ENCODE measurements at places on chromosomes 4 and X. TPM values are rescaled to one million over a fixed set of nuclear protein-coding genes. Genes with fewer than 3 reads are reported as not detected.

DNA sequence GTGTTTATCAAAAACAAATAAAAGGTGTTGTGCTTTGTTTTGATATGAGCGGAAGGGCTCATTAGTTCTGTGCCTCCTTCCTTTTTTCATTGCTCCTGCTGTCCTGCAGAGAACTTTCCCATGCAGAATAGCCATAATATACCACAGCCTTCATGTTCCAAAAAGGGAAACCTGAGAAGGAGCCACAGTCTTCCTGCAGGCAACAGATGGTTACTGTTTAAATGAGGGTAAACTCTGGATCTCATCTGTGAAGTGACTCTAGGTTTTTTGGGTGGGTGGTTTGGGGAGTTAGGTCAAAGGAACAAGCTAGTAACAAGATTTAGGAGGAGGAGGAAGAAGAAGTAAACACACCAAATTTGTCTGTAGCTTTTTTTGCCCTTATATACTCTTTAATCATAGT is 131.8 kb downstream of the BMPR1B start:
- DNase-seq, result no peak

Gene SPIN4
- total RNA-seq, result 0.98 TPM

GRCh38 chr4:38896940-38897339 is 29.3 kb downstream of the FAM114A1 start:
- DNase-seq, result no peak

GRCh38 chr4:2570551-2571222 is 34.2 kb downstream of the FAM193A start:
- DNase-seq, result no peak

GRCh38 chr4:84965553-84966381 is 723 bp downstream of the WDFY3 start:
- DNase-seq, result peak; percentile 55

Gene ADH1C
- total RNA-seq, result 522 TPM

DNA sequence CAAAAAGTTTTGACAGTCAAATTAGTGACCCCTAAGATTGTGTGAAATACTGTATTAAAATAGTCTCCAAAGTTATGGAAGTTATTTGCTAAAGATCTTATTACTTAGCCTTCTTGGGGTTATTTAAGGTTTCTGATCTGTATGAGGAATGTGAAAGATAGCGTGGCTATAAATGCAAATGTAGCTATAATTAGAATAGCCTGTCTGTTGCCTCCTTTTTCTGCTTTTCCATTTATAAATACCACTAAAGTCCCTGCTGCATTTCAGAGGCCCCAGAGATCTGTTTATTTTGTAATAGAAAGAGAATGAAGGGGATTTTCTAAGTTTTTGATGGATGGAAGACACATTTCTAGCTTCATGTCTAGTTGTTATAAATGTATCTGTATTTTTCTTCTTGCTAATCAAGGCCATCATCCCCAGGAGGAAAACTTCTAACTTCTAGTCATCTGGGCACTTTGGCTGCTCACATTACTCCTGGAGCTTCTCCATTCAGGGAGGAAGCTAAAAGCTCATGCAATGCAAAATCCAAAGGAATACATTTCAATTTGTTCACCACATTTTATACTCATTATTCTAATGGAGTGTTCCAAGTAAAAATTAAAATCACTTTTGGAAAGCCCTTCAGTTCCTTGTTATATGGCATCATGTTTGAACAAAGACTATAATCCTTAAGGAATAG is 73.9 kb downstream of the INTS12 start:
- no peak for DNase-seq

- no peak for DNase-seq
These were observed 10.7 kb downstream of the SMARCA5 start for GRCh38 chr4:143524211-143524610.

DNA sequence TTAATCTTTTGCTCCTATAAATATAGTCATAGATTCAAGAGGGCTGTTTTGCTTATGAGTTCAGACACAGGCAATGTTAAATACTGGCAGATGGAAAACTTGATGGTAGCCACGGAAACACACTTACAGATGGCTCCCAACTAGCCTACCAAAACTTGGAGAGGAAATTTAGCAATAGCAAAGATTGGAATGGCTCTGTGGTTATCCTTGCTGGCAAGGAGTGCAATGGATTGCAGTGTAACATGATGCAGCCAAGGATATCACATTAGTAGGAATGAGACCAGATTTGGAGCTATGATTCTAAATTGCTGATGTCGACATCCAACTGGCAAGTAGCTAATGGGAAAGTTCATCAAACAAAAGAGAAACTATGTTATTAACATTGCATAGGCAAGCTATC is 791.0 kb upstream of the DIAPH2 start:
- DNase-seq, result no peak

DNA sequence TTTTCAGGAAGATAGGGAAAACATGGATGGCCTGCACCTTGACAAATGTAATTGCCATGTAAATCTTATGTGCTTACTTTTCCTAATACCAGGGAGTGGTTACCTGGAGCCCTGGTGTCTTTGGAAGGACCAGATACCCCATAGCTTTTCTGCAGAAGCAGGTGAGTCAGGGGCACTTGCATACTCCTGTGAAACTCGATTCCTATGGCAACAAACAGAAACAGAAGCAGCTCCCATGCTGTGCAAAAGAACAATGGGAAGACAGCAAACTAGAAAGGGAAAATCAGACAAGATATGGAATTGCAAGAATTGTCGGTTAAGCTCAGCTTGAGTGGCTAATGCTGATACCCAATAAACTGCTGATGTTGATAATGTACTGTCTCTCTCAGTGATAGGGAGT is 117.4 kb upstream of the AFF2 start:
- DNase-seq, result no peak

DNA sequence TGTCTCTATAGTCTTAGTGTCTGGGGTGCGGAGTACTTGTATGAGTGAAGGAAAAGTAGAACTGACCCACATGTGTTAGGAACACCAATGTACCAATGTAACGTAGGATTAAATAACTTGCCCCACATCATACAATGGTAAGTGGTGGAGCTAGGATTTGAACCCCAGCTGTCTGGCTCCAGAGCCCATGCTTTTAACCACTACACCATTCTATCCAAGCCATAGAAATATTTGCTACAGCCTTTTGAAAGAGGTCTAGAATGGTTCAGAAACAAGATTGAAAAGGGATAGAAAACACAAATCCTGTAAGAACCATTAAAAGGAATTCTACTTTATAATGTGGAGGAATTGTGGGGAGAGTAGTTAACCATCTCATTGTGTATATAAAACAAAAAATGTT is 169.9 kb upstream of the ATP6AP2 start:
- DNase-seq, result no peak

DNA sequence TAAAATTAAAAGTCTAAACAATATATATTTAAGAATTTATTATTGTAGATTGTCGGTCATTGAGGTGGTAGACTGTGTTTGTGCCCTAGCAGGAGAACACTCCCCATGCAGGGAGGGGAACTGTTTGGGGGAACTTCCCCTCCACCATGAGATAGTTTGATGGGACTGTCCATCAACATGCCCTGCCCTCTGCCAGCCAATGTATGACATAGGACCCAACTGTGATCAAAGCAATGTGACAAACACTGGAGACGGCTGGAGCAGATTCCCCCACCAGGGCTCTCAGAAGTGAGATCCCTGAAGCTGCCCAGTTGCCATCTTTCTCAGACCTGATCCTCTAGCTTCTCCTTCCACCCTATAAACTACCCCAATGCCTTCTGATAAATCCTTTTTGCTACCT is 44.9 kb downstream of the SH3KBP1 start:
- no peak for DNase-seq

DNA sequence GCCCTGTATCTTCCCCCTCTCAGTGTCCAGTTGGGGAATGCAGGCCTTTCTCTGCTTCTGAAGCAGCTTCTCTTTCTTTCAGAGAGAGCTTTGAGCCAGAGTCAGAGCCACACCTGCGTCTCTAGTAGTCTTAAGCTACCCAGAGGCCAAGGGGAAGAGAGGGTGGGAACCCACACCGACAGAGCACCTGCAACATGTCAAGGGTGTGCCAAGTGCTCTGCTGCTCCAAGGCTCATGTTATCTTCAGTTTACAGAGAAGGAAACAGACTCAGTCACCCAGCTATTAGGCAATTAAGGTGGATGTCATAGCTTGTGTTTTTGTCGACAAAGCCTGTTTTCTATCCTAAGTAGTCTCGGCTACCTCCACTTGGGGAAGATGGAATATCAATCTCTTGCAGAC is 22.7 kb upstream of the RNF212 start:
- DNase-seq, result no peak

DNA sequence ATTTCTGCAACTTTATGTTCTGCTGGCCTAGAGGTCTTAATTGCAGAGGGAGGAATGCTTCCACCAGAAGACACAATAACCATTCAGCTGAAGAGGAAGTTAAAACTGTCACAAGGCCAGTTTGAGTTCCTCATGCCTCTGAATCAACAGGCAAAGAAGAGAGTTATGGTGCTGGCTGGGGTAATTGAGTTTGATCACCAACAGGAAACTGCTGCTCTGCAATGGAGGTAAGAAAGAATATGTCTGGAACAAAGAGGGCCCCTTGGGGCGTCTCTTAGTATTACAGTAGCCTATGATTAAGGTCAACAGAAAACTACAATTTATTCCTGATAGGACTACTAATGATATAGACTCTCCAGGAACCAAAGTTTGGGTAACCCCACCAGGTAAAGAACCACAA is 744.0 kb downstream of the FSTL5 start:
- no peak for DNase-seq

DNA sequence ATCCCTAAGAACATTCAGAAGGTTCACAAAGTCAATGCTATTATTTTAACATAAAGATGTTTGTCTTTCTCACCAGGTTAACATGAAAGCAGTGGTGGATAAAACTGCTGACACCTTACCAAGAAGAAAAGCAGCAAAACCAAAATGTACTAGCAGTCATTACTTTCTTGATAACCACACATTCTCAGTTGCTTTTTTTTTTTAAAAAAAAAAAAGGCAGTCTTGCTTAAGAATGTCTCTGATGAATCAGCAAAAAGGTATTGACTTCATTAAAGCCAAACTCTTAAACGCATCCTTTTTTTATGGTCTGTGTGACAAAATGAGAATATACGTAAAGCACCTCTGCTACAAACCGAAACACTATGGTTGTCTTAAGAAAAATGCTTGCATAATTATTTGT is 31.9 kb downstream of the CDKL2 start:
- no peak for DNase-seq

- DNase-seq, result no peak
These were observed 35.6 kb downstream of the DAPP1 start for GRCh38 chr4:99852199-99852749.

DNA sequence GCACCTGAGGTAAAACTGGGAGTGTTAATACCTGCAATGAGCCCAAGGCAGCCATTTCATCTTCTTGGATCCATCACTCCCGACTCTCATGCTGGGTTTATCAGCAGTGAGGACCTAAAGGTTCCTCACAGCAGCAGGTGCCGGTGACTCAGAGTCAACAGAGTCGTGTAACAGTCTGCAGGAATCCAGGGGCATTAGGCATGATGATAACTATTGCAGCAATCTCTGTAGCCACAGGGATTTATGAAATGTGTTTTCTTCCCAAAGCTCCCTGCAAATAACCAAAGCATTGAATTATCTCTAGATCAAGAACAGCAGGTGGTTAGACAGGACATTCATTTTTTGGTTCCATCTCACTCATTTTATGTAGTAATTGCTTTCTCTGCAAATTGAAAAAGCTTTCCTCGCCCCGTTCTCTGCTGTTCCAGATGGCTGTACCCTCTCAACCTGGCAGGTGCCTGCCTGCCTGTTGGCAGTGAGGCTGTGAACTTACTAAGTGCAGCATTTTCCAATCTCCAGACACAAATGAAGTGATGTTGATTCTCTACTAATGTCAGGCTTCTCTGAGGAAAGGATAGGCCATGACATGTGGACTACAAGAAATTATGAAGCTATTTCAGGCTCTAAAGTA is 48.1 kb upstream of the TSPAN7 start:
- no peak for DNase-seq

Gene GUCY1B1
- total RNA-seq, result 2.1 TPM

DNA sequence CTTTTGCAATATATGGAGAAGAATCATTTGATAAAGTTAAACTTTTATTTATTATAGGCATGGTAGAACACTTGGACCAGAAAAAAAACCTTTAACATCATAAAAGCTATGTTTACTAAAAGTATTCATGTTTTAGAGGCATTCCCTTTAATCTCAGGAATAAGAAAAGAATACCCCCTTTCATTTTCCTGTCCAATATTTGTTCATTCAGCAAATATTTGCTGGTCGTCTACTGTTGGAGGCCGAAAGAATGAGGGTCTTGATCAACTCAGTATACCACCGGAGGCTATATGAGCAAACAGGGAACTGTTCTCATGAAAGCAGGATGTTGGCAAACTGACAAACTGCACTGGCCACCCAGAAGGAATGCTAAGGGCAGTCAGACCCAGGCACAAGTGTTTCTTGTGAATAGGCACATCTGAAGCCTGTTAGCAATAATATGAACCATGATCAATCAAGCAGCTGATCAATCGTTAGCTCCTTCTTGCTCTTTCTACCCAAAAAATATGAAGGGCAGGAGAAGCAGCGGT is 480.8 kb upstream of the FAT1 start:
- no peak for DNase-seq

Gene SPANXB1
- not detected for total RNA-seq

Gene GPR78
- not detected for total RNA-seq

DNA sequence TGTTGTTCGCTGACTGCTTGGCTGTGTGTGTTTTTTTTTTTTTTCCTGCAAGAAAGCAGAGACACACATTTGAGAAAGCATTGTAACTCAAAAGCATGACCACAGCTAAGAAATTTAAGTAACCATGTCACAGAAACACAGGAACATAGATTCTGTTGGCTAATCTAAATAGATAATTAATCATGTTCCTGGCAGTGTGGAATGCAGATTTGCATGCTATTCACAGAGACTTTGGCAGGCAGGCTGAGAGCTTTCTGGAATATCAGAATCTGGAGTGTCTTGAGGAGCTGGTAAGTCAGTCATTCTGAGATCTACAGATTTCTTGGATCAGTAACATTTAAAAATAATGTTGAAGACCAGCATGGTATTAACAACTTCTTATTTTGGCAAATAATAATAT is 33.2 kb upstream of the SMS start:
- DNase-seq, result no peak

Gene C4orf54
- total RNA-seq, result not detected

Gene TMPRSS11F
- total RNA-seq, result not detected

DNA sequence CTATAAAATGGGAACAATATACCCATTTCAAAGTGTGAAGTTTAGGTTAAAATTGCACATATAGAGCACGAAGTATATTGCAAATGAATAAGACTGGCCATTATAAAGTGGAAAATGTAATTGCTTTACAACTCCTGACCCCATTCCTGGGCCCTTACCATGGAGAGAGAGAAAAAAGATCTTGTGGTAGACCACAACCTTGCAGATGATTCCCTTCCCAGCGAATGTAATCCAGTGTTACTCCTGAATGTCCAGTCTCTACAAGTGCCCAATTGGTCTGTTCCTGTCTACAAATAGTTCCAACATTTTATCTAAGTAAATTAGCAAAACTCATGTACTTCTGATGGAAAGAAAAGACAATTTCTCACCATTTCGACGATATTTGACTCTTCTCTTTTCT is 184.1 kb upstream of the LNX1 start:
- DNase-seq, result no peak

GRCh38 chr4:93199492-93199891 is 629.1 kb upstream of the ATOH1 start:
- no peak for DNase-seq

Gene TMSB15B
- 0.28 TPM for total RNA-seq

Gene PRKG2
- total RNA-seq, result not detected

- DNase-seq, result no peak
These were observed 232.1 kb downstream of the CPE start for GRCh38 chr4:165610679-165611437.
